ENCODE measurements at places on chromosomes 2 and 18.
A peak's percentile ranks its signal among the peaks of the same experiment; 100 is the strongest.

DNA sequence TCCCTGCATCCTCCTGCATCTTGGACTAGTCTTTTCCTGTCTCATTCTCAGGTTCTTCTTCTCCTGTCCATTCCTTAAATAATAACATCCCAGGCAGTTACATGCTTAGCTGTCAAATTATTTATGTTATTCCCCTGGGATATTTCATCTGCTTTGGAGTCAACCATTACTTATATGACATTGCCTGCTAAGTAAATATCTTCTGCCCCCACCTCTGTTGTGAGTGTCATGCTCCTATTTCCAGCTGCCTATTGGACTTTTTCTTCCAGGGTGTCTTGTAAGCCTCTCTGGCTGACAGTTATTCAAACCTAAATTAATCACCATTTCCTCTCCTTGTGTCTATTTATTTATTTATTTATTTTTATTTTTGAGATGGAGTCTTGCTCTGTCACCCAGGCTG, 124.7 kb upstream of the RASGRP3 start:
- DNase-seq, result no peak

DNA sequence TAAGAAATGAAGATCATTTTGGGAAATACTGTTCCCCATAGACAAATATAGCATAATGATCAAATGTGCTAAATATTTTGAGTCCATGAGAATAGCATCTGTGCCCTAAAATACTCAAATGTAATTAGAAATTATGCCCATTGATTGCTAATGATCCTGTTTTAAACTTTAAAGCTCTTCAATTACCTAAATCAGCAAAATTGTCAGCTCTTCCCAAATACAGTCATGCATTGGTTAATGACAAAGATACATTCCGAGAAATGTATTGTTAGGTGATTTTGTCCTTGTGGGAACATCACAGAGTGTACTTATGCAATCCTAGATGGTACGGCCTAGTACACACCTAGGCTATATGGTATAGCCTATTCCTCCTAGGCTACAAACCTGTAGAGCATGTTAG, 89.7 kb downstream of the NEB start:
- no peak for DNase-seq

- DNase-seq, result no peak
Observed at GRCh38 chr2:55743583-55743982, 49.9 kb upstream of the PNPT1 start.

- peak; percentile 40 for DNase-seq
Observed at GRCh38 chr2:136281281-136282114, 163.5 kb upstream of the CXCR4 start.

GRCh38 chr2:156099382-156099781, 233.1 kb downstream of the NR4A2 start:
- no peak for DNase-seq

DNA sequence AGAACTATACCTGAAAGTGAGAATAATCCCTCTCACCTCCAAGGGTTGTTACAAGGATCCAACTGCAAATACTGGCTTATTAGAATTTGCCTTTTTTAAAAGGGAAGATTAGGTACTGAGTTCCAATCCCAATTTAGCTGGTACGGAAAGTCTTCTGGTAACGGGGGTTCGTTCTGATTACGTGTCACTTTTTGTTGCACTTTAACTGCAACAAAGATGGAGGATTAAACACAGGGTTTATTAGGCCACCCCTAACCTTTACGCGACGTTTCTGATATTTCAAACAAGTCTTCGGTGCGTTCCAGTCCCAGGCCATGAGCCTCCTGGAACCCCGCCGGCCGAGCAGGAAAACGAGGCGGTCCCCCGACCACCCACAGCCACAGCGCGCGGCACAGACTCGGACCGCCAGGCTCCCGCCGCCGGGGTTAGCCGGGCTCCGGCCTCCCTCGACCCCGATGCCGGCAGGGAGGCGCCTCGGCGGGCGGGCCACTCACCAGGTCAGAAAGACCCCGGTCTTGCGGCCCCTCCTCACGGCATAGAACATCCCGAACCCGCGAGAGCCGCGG, 411 bp downstream of the RNASEH1 start:
- DNase-seq, result no peak

- DNase-seq, result no peak
Observed at GRCh38 chr2:238597638-238598528, 171.2 kb downstream of the ASB1 start.

DNA sequence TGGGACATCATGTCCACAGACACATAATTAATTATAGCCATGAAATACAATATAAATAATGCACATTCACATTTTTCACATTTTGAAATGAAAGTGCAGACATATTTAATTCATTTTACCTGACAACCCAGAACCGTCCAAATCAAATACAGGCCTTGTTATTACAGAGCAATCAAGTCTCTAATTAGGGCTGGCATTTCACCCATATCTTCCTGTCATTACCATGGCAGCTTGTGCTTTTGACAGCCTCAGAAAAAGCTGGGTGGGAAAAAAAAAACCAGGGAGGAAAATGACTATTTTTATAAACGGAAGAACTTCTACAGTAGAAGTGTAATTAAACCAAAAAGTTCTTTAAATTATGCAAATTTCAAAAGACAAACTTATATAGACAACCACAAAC, 436.4 kb downstream of the FBXO15 start:
- no peak for DNase-seq

DNA sequence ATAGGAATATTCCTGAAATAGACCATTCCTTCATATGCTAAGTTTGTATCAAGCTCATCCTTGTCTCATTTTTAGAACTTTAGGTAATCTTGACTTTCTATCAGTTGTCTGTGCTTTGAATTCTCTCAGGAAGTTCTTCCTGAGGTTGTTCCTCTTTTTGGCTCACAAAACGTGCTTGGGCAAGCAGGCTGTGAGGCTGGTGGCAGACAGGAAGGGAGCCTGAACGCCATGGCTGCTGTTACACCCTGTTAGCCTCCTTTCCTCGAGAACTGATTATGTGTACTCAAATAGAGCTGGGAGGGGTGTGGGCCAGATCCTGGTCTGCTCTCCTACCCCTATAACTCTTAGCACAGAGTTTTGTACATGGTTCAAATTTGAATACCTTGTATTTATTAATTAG, 136.4 kb upstream of the CELF4 start:
- DNase-seq, result no peak

DNA sequence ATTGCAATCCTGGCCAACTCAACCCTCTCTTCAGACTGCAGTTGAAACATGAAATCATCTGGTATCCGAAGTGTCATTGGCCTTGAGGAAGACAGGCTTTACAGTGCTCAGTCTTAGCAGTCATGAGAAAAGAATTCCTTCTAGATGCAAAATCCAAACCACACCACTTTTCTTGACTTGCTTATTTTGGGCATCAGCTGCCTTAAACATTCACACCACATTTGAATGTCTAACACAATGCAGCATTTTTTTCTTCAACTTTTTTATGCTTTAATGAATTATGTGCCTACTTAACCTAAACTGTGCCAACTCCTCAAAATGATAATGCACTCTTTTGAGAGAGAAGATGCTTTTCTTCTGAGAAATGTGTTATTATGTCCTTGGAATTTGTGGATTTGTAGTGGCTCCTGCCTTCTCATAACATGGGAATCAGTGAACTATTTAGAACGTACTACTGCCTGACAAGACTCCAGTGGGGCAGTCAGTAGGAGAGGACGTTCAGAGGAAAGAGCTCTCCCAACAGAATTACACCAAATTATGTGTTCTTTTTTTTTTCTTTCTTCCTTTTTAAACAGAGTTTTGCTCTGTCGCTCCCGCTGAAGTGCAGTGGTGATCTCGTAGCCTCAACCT, 3.2 kb upstream of the FAM98A start:
- DNase-seq, result no peak

DNA sequence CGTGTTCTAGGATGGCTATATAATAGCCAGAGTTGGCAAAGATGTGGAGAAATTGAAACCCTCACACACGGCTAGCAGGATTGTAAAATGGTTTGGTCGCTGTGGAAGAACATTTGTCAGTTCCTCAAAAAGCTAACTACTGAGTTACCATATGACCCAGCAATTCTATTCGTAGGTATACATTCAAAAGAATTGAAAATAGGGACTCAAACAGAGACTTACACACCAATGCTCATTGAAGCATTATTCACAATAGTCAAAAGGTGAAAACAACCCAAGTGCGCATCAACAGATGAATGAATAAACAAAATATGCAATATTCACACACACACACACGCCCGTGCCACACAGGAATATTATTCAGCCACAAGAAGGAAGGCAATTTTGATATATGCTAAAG, 98.7 kb downstream of the PLA2R1 start:
- DNase-seq, result no peak

DNA sequence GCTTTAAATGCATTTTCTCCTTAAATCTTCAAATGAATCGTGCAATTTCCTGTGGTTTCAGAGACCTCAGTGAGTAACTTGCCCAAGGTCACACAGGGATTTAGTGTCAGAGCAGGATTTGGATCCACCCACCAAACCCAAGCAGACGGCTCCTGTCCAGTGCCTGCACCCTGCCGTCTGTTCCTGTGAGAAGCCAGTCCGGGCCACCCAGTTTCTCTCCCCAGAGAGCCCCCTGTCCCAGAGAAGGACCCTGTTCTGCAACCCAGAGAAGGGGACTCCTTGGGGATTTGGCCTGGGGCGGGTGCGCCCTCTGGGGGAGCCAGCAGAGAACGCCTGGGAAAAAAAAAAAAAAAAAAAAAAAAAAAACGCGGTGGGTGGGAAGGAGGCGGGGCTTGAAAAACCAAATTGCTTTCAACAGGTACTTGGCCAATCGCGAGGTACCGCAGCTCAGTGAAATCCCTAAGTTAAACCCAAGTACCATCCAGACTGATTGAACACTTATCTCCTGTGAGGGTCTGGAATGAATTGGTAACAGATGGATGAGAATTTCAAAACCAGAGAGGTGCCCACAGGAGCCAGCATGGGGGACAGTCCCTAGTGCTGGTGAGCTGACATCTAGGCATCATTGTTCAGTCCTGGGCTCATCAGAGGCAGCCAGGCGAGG, 30.9 kb upstream of the REEP1 start:
- peak; percentile 47 for DNase-seq

DNA sequence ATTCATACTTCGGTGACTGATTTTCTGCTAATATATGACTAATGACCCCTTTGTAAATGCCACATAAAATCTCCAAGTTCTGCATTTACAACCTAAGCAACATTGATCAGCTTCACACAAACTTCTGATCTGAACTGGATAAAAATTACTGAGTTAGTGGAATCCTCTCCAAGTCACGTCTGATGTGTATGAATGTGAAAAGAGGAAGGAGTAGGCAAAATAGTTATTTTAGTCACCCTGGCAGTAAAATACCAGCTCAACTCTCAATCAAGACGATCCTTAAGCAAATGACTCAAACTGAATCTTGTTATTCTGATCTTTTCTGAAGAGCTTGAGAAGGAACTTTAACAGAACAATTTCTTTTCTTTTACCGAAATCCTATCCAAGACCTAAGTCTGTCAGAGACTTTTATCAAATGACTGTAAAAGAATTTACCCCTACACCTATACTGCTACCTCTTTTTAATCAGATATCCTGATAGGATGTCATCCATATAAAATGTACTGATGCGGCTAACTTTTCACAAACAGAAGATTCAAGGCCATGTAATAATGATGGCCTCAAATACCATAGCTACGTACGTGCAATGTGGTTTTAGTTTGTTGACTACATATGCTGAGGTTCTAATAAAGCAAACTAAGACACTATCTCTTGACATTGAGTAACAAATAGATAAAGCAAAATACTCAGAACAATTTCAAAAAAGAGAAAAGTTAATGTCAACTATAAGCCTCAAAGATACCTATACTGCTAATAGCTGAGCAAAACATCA, 23.7 kb downstream of the CUL3 start:
- no peak for DNase-seq

- no peak for DNase-seq
Observed at GRCh38 chr2:202577250-202578183, 57.3 kb upstream of the FAM117B start.
